Thymus (tissue), 14 donors: ENCODE measurements at places on chromosomes 11 and 22. TPM values are rescaled to one million over a fixed set of nuclear protein-coding genes. Genes with fewer than 3 reads are reported as not detected.

The TBX1 gene
- total RNA-seq = 0.05 TPM

GRCh38 chr11:37630866-37631265 lies 1032.8 kb upstream of the RAG2 start:
- DNase-seq = no peak
- H3K36me3 ChIP-seq = no peaks in the 10 kb centered on the region
- no peaks in the 10 kb centered on the region for H3K4me1 ChIP-seq
- H3K27me3 ChIP-seq = no peaks in the 10 kb centered on the region

GRCh38 chr11:42251984-42252383 lies 792.5 kb upstream of the LRRC4C start:
- no peak overlapping the region for H3K4me3 ChIP-seq
- no peak overlapping the region for H3K27ac ChIP-seq
- H3K36me3 ChIP-seq = no peaks in the 10 kb centered on the region

GRCh38 chr22:28029956-28030355 lies 110.9 kb upstream of the PITPNB start:
- peak overlapping the region; percentile 51 for H3K27ac ChIP-seq
- DNase-seq = no peak
- H3K36me3 ChIP-seq = no peaks in the 10 kb centered on the region

GRCh38 chr11:107043242-107044006 lies 25.1 kb upstream of the GUCY1A2 start:
- no peaks in the 10 kb centered on the region for H3K36me3 ChIP-seq
- no peaks in the 10 kb centered on the region for H3K4me1 ChIP-seq
- H3K27me3 ChIP-seq = no peaks in the 10 kb centered on the region
- H3K4me3 ChIP-seq = no peak overlapping the region
- no peak overlapping the region for H3K27ac ChIP-seq
- DNase-seq = no peak
